NCI-H1092 treated with DMSO at 0.1 percent for 48 hours (cell line): ENCODE measurements at places on chromosomes 2 and 18.

DNA sequence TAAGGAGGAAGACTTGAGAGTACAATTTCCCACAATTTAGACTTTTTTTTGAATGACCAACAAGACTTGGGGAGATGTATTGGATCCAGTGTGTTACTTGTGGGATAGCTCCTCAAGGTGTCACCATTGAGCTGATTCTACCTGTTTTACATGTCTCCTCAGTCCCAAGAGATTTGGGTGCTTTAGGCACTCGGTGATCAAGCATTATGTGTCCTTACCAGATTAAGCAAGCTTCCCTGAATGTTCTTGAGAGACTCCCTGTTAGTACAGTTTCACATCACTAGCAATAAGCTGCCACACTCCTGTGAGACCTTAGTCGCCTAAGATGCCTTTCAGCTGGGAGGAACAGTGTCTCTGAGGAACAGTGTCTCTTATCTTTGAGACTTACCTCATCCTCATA lies 384.3 kb upstream of the SYT4 start:
- DNase-seq: peak; percentile 56

DNA sequence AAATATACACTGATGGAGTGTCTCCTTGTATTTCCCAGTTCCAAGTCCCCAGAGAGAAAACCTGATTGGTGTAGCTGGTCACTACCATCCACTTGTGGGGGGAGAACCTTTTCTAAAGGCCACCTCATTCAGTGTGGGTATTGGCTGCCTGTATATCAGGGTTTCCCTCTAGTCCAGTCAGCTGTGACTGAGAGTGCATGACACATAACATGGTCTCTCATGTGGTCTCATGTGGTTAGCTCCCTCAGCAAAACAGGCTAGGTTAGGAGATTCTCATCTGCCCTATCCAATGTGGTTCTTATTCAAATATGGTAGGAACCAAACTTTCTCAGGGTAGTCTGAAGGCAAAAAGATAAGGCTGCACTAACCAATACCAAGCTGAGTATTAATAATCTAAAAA lies 4.1 kb upstream of the GORASP2 start:
- DNase-seq: no peak

DNA sequence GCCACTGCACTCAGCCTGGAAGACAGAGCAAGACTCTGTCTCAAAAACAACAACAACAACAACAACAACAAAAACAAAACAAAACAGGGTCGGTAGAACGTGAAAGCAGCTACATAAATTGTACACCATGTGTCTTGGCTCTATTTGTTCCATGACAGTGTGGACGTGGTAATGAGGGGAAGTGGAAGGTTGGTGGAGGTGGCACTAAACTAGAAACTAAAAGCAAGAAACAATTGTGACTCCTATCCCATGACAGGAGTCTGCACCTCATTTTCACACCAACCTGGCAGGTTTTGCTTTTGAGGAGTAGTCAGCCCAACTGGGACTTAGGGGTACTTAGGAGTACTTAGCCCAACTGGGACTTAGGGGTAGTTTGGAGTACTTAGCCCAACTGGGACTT lies 62.5 kb upstream of the MRPS9 start:
- no peak for DNase-seq

DNA sequence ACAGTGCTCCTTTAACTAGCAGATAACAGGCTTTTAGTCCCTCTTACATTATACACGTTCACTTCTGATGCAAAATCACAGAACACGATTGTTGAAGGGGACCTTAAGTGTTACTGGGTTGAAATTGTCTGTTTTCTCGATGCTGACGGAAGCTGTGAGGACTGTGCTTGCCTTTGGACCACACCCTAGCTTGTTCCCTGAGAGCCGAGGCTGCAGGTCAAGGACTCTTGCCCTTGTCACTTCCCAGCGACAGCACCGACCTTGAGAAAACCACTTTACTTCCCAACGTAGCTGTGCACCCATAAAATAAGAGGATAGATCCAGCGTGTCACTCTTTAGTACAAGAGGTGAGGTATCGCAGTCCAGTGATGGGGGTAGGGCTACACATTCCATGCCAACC lies 701.0 kb downstream of the DCDC2C start:
- no peak for DNase-seq

DNA sequence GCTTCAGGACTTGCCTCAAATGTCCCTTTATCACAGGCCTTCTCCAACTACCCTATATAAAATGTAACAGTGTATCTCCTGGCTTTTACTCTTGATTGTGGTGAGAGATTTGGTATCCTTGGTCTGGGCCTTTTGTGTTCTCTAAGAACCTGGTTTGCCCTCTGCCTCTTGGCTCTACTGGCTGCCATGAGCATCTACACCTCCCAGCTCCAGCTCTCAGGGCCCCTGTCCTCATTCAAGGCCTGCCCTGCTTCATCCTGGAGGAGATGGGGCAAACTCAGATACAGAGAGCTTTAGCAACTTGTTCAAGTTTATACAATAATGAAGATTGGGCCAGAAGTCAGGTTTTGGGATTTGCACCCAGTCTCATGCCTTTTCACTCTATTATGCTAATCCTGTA lies 45.0 kb downstream of the QPCT start:
- no peak for DNase-seq

- DNase-seq: no peak
Observed at GRCh38 chr2:120620025-120620793, 115.5 kb upstream of the GLI2 start.

GRCh38 chr2:98341241-98341640 lies 5.0 kb upstream of the CNGA3 start:
- DNase-seq: no peak

DNA sequence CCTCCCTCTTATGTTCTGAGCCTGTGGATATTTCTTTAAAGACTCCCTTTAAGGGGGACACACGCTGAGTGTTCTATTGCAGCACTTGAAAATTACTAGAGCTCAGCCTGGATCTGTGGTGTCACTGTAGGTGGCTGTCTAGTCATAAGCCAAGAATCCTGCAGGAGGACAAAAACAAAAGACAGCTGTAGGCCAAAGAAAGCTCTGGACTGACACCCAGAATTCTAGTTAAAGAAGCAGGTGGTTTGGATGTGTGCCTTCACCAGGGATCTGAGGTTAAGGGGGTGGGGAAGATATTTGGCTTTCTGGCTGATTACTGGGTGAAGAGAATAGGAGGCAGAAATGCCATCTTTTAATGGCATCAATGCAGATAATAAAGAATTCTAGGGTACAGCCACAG lies 842.5 kb upstream of the NXPH2 start:
- DNase-seq: peak; percentile 14

- no peak for DNase-seq
Observed at GRCh38 chr2:16243411-16243996, 303.2 kb downstream of the MYCN start.

GRCh38 chr18:56307354-56308170 lies 330.8 kb downstream of the TXNL1 start:
- DNase-seq: no peak

GRCh38 chr2:1068241-1068640 lies 117.6 kb downstream of the SNTG2 start:
- DNase-seq: no peak

GRCh38 chr2:84906900-84907714 lies 1.7 kb downstream of the TMSB10 start:
- no peak for DNase-seq

DNA sequence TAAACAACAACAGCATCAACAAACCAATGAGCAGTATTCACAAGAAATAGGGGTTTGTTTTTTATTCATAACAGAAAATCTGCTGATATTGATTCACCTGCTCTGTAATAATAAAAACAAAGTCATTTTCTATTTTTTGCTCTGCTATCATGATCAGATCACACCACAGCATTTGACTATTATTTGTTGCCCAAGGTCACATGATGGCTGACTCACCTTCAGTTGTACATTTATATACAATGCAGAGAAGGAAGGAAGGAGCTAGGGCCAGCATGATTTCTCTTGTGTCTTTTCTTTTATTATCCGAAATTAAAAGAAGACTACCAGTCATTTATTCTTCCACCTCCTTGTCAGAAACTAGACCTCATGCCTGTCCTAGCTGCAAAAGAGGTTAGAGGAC lies 1427.7 kb upstream of the CELF4 start:
- DNase-seq: no peak

DNA sequence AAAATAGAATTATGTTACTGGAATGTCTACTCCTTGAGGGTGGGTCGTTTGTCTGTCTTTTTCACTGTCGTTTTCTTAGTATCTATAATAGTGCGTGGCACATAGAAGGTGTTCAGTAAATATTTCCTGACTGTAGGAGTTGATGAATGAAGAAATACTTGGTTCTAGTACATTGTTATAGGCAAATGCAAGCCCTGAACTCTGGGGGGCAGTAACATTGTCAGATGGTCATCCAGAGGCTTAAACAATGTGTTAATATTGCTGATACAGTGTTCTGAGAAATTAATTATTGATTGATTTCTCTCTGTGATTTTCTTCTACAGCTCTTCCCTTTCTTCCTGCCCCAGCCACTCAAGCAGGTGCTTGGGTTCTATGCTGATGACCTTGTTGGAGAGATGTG lies 24.4 kb upstream of the THOC1 start:
- no peak for DNase-seq

- no peak for DNase-seq
Observed at GRCh38 chr18:13120255-13120654, 98.3 kb upstream of the LDLRAD4 start.

DNA sequence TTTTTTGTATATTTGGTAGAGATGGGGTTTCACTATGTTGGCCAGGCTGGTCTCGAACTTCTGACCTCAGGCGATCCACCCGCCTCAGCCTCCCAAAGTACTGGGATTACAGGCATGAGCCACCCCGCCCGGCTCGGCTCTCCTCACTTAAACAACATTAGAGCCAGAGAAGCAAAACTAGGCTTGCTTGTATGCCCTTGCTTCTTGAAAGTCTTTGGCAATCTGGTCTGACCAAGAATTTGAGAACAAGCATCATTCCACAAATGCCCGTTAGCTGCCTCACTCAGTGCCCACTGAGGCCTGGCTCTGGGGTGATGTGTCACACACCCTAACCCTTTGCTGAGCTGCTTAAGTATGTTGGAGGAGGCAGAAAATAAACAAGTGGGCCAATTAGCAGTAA lies 33.5 kb downstream of the SOWAHC start:
- DNase-seq: no peak

GRCh38 chr18:22545066-22545760 lies 127.5 kb upstream of the CTAGE1 start:
- DNase-seq: no peak

DNA sequence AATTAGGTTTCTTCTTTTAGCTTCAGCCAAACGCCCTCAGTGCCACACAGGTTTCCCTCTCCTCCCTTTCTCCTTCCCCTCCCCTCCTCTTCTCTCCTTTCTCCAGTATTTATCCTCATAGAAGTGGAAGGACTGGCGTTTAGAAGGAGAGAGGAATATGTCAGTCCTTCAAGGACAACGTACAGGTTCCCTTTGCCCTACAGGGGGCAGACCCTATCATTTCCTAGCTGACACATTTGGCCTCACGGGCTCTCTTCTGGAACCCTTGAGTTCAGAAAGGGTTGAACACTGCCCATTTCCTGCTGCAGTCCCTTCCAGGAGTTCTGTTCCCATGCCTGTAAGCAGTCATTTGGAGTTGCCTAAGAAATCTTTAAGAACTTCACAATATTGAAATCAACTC lies 46.1 kb downstream of the CDCA7 start:
- DNase-seq: no peak

- peak; percentile 19 for DNase-seq
Observed at GRCh38 chr2:1538663-1539062, 125.4 kb downstream of the TPO start.

- no peak for DNase-seq
Observed at GRCh38 chr2:30522421-30522820, 75.4 kb downstream of the LCLAT1 start.

GRCh38 chr18:44700652-44701051 lies 20.0 kb downstream of the SETBP1 start:
- no peak for DNase-seq

DNA sequence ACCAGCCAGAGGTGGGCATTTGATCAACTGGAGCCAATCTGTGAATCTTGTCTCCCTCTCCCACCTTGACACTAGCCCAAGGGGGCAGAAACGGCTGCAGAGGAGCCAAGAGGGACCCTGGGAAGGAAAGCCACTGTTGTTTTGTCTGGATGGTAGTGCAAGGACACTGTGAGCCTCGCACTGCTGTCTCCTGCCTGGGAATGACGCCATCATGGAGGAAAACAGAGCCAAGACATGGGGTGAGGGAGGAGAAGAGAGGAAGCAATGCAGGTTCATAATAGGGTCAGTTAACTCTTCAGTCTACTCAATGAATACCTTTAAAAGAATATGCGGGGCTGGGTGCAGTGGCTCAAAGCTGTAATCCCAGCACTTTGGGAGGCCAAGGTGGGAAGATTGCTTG lies 231.1 kb upstream of the AGAP1 start:
- no peak for DNase-seq

GRCh38 chr2:128623776-128624761 lies 305.4 kb upstream of the HS6ST1 start:
- DNase-seq: no peak

DNA sequence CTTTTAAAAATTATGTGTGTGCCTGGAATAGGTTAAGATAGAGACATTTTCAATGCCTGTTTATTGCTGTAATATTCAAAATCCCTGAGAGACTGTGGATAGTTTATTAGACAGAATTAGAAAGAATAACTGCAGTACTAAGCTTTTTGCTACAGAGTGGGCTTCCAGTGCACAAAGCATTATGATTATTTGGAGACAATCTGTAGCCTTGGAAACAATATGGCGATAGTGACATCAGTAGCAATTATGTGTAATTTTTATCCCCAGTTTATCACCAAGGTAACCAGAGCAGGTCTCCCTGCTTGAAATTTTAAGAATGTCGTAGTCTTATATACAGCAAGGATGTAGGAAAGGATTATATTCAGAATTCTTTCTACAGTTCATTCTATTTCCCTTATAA lies 100.0 kb downstream of the MYO3B start:
- peak; percentile 68 for DNase-seq

DNA sequence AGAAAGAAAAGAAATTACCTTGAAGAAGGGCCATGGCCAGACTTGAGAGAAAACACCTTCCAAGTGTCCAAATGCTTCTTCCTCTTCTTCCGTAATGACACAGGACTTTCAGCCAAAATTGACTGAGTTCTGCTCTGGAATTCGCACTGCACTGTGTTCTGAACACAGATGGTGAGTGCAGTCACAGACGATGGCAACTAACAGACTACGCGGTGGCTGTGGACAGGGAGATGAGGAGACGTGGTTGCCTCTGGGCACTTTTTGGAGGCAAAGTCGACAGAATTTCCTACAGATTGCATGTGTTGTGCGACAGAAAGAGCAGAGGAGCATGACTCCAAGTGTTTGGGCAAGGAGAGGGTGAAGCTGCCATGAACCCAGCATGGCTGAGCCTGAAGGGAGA lies 4.3 kb upstream of the NAPG start:
- DNase-seq: no peak
